HCT116 (cell line): ENCODE measurements at places on chromosomes 12 and 14.

- no peak for DNase-seq
These were observed 55.0 kb downstream of the OSBPL8 start for GRCh38 chr12:76504606-76505005.

- DNase-seq = peak; percentile 48
These were observed 6.1 kb upstream of the FAIM2 start for GRCh38 chr12:49909826-49910225.

- no peak for DNase-seq
These were observed 74.4 kb downstream of the ALG10B start for GRCh38 chr12:38391007-38391406.

- no peak for DNase-seq
These were observed 398.0 kb downstream of the FSCB start for GRCh38 chr14:44109036-44109435.

GRCh38 chr14:20723488-20723887, 22.2 kb upstream of the EDDM3A start:
- no peak for DNase-seq

GRCh38 chr12:102980350-102980749, 22.9 kb downstream of the ASCL1 start:
- DNase-seq = no peak

DNA sequence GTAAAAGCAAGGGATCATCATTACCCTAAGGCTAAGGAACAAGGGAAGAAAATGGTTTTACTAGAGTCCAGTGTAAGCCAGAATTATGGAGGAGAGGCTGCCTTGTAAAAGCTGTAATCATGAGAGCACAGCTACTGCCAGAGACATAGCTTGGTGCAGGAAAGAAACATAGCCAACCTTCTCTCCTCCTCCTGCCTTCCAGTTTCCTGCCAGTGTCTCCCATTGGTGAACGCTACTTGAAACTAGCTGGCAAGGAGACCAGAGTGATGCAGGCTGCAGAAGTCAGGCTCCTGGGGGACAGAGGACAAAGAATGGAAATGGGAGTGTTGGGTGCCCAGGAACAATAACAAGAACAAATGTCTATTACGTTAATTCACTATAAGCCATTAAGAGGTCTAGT, 158.5 kb downstream of the NELL2 start:
- no peak for DNase-seq

GRCh38 chr14:98244162-98244948, 1027.6 kb downstream of the BCL11B start:
- DNase-seq = no peak

- DNase-seq = no peak
These were observed 8.7 kb upstream of the SMCO2 start for GRCh38 chr12:27437839-27438238.

DNA sequence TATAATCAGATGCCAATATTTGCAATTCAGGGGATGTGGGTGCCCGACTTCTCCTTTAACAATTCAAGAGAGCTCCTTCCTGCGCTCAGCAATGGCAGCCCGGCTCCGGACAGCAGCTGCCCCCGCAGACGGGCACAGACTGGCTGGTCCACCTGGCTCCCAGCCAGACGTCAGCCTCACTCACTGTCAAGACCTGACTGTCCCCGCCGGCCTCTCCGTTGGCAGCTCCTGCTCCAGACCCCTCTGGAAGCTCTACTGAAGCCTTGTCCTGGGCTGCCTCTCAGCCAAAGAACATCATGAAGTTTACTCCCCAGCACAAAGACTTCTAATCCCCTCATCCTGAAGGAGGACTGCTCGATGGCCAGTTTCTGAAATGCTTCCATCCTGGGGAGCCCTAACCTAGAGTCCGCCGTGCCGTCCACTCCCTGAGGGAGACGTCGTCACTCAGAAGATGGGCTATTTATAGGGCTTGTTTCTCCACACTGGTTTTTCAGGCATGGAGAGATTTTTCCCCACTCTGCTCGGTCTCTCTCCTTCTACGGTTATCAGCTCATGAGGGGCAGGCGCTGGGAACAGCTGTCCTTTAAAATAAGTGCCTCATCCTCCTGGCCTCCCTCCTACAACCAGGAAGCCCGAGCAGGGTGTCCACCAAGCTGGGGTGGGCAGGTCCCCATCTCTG, 126.2 kb downstream of the RFLNA start:
- no peak for DNase-seq

DNA sequence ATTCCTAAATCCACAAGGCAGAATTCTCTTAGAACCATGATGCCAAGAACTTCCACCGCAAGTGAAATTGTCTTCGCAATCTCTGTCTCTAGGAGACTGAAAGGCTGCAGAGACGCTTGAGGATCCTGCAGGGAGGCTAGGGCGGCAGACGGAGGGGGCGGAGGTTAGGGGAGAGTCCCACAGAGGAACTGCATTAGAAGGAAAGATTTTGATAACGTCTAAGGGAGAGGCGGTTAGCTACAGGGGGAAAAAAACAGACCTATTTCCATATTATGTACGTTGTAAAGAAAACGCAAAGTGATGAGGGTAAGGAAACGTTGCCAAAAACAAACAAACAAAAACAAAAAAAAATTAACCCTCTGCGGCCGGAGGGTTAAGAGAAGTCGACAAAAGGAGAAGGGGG, 595 bp downstream of the KLHL28 start:
- no peak for DNase-seq

- no peak for DNase-seq
These were observed 29.9 kb downstream of the PPFIBP1 start for GRCh38 chr12:27553941-27554340.

- no peak for DNase-seq
These were observed 109.1 kb downstream of the VCPKMT start for GRCh38 chr14:50007123-50007903.

GRCh38 chr12:93943780-93944179, 204.6 kb upstream of the PLXNC1 start:
- peak; percentile 3 for DNase-seq

GRCh38 chr14:90302529-90303303, 29.0 kb downstream of the NRDE2 start:
- no peak for DNase-seq

GRCh38 chr12:33795536-33795935, 226.8 kb upstream of the ALG10 start:
- DNase-seq = no peak

DNA sequence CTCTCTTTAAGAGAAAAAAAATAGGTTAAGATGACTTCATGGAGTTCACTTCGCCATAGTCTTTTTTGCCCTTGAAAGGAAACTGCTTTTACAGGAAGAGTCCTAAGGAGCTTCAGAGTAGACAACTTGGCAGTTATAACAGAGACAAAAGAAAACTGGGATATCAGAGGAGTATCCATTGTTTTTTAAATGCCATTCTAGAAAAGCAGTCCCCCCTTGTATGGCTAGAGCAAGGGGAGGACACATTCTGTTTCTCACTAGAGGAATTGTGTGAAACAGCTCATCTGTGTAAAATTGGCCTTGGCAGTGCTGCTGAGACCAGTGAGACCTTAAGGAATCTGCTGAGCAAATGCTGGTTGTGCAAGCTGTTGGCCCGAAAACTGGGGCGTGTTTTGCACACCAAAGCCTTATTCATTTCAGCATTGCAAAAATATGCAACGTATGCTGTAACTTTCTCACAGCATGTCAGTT, 128.0 kb downstream of the GPR135 start:
- no peak for DNase-seq

GRCh38 chr14:59147007-59147406, 41.5 kb upstream of the DAAM1 start:
- no peak for DNase-seq

DNA sequence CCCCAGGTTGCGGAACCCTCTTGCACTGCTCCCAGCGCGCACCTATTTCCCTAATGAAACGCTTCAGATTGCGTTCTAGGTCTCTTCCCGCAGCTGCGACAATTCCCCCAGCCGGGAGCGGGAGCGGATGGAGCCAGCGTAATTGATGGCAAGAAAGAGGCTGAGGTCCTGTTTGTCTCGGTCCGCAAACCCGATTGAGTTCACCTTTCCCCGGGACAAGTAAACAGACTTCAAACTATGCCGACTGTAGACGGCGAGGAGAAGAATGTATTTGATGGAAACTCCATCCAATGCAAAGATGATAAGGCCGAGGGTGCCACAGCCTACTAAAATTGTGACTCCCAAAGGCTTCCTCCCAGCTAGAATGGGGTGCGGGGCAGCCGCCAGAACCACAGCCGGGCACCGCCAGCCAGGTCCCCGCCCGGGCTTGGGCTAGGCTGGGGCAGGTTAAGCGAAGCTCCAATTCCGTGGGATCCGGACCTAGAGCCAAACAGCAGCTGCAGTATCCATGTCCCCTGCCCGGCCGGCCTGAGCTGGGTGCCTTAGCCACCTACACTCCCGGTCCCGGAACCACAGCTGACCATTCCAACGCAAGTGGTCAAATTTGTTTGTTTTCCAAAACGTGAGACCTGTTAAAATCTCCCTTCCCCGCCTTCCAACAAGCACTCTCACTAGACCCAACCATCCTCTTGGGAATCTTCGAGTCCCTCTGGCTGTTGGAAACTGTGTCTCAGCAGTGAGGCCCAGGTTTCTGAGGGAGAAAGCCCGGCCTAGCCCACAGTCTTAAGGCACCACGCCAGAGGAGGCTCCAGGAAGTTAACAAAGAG, 5.5 kb downstream of the NKX2-1 start:
- no peak for DNase-seq

GRCh38 chr12:18951218-18951617, 178.3 kb upstream of the PLEKHA5 start:
- DNase-seq = no peak

GRCh38 chr12:94586589-94587259, 63.6 kb downstream of the TMCC3 start:
- no peak for DNase-seq
